ENCODE measurements at places on chromosomes 4 and X.

GRCh38 chrX:48911412-48912182 is at the start of gene SLC35A2:
TSS of gene SLC35A2 (minus strand) at chrX:48911646. CDS start at chrX:48911636, 10 bp downstream.
- DNase-seq = peak; percentile 83

- peak; percentile 15 for DNase-seq
These were observed 821 bp downstream of the ASMTL start for GRCh38 chrX:1451661-1452515.

- no peak for DNase-seq
These were observed 9.9 kb downstream of the PRMT9 start for GRCh38 chr4:147674073-147674472.

DNA sequence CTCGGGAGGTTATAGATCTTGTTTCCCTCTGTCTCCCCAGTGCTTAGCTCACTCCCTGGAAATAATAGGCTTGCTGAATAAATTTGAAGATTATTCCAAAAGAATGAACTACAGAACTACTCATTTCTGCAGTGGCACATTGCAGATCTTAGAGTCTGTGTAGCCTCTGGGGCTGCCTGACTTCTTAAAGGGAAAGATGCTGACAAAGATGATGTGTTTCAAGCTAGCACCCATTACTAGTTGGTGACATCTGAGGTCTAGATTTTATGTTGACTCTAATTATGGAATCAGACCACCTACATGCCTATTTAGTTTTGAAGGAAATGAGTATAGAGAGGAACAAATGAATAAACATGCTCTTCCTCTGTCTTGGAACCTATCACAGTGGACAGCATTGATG is 123.7 kb upstream of the KCNIP4 start:
- DNase-seq = no peak

DNA sequence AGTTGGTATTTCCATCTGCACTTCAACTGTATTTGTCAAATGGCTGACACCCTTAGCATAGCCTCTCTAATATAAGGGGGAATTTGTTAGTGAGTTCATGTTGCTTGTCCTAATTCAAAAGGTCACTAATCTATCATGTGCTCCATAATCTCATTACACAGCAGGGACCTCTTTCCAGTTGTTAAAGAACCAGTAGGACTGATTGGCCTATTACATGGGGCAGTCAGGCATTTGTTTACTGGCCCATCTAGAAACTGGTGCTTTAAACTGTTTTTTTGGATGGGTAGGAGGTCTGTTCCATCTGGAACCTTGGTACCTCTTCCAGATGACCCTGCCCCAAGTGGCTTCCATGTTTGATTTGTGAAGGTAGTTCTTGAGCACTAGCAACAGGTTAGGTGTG is 11.4 kb downstream of the ANK2 start:
- no peak for DNase-seq

- no peak for DNase-seq
These were observed 213.2 kb downstream of the CAMK2D start for GRCh38 chr4:113548303-113548702.

DNA sequence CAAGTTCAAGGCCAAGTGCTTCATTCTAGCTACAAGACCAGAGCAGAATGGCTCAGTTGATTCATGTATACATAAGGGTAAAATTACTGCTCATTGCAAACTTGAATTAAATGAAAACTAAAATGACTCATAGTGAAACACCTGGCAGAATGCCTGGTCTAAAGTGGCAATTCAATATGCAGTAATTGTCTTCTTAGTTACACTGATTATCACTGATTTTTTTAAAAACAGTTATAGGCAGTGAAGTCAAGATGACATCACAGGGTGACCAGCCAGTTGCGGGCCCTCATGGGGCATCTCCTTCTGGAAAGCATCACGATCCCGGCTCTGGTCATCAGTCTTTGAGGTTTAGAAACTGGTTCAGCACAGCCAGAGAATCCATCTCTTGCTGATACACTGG is 154.2 kb downstream of the RAB28 start:
- peak; percentile 66 for DNase-seq

- DNase-seq = no peak
These were observed 71.0 kb downstream of the IRF2 start for GRCh38 chr4:184403384-184403781.

DNA sequence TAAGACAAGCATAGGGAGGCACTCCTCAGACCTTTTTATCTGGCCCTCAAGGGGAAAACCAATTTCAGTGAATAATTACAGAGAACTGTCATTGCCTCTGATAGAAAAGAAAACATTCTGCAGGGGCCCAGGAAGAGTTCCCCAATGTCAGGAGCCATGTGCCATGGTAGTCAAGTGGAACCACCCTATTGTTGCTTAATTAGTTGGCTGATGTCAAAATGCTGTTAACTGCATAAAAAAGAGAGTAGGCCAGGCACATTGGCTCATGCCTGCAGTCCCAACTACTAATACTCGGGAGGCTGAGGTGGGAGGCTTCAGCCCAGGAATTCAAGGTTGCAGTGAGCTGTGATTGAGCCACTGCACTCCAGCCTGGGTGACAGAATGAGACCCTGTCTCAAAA is 28.6 kb upstream of the OGT start:
- DNase-seq = no peak

DNA sequence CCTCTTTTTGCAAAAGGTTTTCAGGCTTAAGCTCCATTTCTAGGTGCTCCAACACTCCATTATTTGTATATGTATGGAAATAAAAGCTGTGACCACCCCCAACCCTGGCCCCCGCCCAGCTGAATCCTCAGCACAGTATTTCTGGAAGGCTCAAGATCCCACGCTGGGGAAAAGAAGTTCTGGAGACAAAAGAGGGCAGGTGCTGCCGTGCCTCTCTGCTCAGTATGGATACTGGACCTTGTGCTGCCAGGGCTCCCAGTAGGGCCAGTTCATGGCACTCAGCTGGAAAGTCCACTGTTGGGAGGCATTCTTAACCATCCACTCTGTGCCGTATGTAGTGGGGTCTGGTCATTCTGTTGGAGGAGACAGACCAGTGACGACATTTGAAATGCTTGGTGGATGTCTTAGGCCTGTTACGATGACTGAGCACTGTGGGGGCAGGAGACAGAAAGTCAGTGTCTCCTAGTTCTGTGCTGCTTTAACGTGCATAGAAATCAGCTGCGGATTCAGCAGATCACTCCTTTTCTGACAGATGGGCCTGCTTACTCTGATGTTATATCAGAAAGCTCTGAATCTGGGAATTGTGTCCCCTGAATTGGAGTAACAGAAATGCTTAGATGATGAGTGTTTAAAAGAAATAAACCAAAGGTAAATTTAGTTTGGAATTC is 48.4 kb upstream of the MSANTD1 start:
- DNase-seq = no peak

GRCh38 chr4:165537028-165537648 is 158.3 kb downstream of the CPE start:
- DNase-seq = no peak

DNA sequence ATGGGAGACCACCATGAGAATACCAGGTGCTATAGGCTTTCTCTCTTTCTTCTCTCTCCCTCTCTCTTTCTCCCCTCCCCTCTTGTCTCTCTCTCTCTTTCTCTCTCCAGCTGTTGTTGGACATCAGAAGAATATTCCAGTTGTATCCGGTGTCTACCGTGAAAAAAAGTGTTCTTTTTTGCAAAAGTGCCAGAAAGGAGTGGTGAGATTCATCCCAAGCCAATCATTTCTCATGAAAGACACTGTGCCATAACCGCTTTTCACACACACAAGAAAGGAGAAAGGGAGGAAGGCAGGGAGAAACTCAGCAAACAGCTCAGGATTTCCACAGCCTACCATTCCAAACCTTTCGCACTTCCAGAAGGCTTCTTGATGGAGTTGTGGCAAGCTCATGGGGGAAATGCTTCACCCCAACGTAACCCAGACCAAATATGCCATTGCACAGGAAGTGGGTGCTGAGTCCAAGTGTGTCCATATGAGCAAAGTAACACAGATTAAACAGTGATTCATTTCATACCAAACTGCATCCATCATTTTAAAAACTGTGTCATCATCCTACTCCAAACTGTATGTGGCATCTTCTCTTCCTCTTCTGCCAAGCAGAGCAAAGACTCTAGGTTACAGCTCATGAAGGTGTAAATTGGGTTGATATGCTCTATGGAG is 224.0 kb downstream of the APBB2 start:
- no peak for DNase-seq

DNA sequence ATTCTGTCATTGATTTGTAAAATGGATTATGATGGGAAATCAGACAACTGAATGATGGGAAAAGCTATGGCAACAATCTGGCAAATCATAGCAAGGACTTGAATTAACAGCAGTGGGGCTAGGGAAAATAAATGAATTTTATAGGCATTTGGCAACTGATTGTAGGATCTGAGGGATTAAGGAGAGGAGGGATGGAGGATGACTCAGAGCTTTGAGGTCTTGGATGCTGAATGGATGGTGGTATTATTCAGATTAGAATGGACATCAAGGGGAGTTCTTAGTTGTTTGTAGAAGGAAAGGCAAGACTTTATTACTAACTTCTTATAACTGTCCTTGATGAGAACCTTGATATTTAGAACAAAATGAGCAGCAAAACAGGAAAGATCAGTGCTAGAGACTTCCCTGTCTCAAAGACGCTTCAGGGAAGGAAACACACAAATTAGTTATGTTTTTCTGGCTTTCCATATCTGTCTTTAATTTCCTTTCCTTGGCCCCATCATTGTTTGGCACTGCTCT is 51.4 kb upstream of the HHIP start:
- no peak for DNase-seq

GRCh38 chrX:67353651-67354370 is 190.0 kb upstream of the AR start:
- no peak for DNase-seq

DNA sequence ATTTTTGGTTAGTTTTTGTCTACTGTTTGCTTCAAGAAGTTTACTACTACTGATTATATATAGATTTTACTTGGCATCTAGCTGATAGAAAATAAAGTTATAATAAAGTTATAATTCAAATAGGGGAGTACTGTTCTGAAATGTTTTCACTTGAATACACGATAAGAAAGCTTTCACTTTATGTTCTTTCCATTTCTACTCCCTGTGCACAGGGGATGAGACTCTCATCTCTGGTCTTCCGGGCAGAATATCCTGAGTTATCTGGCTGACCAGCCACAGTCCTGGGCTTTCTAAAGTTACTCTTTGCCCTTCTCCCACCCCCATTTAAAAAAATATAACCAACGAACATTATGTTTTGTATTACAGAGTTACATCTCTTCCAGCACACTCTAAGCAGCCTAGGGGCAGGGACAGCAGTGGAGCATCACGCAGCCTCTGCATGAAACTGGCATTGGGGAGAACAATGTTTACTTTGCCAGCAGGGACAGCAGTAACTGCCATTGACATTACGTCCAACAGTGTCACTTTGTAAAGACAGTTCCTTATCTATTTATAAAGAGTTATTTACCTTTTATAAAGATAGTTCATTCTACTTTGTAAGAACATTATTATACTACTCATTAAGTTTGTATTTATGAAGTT is 64.3 kb downstream of the METTL14 start:
- no peak for DNase-seq

DNA sequence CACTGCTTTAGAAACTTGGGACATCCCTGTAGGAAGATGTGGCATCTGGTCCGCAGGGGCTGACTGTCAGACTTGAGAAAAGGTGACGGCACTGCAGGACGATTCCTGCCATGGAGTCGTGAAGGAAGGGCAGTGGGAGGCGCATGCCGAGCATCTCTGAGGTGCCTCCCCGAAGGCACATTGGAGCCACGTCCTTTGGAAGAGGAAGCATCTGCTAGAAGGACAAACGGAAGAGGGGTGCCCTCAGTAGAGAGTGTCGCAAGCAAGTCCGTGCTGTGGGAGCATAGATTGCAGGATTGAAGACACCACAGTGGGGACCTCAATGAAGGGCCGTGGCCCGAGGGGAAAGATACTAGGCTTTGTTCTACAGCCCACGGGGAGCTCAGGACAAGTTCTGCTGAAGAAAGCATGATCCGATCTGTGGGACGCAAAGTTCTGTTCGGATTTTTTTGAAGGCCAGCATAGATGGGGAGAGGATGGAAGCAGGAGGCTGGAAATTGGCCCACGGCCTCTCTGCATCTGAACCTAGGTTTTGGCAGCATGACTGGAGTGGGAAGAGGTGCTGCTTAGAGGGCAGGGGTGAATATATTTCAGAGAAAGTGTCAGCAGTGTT is 24.2 kb upstream of the HELT start:
- no peak for DNase-seq

GRCh38 chrX:20224814-20225487 is 41.8 kb downstream of the RPS6KA3 start:
- DNase-seq = no peak

- no peak for DNase-seq
These were observed 57.9 kb upstream of the CXCL8 start for GRCh38 chr4:73682508-73682907.

All from T-helper 2 cell (primary cell).